Effector memory CD4-positive, alpha-beta T cell (primary cell): ENCODE measurements at places on chromosomes 7 and 10.

DNA sequence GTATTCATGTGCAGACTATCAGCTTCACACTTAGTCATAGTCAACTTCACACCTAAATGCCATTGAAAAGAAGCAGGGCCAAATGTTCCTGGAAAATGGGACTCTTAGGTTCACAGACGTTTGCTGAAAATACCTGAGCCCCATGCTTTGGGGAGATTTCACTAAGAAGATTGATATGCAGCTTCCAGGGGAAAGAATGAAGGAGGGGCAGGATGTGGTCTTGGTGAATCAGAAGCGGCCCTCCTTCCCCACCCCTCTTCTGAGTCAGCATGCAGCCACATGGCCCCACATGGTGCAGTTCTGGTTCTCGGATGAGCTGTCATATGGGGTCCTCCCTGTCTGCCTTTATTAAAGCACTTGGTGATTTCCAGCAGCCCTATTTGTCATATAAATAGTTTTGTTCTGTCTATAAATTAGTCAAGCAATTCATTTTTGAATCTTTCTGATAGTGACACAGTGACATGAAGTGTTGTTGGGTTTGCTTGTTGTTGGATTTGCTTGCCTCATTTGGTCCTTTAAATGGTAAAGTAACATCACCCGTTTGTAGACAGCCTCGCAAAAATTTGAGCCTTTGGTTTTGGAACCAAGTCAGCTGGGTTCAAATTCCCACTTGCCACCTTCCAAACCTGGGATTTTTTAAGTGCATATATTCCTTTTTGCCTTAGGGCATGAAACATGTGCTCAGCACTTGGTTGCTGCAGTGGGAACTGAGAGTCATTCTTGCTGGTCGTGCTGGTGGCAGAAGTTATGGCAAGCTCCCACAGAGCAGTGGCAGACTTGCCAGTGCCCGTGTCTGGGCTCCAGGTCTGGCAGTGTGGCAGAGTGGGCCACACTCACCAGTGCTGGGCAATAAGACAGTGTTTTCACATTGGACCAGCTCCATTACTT is 68.1 kb upstream of the CDK6 start:
- no peaks in the 10 kb centered on the region for H3K36me3 ChIP-seq
- DNase-seq = peak; percentile 65
- no peak overlapping the region for H3K27ac ChIP-seq
- H3K27me3 ChIP-seq = no peaks in the 10 kb centered on the region
- no peak overlapping the region for H3K4me3 ChIP-seq

GRCh38 chr7:105974471-105974870 is 11.4 kb downstream of the CDHR3 start:
- no peak overlapping the region for H3K27ac ChIP-seq
- H3K4me3 ChIP-seq = no peak overlapping the region

DNA sequence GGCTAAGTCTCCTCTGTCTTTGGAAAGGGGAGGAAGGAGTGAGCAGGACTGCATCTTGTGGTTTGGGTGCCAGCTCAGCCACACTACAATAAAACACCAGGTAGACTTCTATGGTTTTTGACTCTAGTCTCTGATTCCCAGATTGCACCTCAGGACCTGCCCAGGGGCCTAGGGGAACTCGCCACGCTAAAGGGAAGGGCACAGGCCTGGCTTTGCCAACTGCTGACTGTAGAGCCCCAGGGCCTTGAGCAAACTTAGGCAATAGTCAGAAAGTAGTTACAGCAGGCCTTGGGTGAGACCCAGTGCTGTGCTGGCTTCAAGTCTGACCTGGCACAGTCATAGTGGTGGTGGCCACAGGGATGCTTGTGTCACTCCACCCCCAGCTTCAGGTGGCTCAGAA is 24.2 kb upstream of the PRR15 start:
- H3K4me1 ChIP-seq = no peaks in the 10 kb centered on the region
- no peak overlapping the region for H3K27ac ChIP-seq
- H3K4me3 ChIP-seq = no peak overlapping the region
- H3K36me3 ChIP-seq = no peaks in the 10 kb centered on the region
- H3K27me3 ChIP-seq = no peaks in the 10 kb centered on the region

DNA sequence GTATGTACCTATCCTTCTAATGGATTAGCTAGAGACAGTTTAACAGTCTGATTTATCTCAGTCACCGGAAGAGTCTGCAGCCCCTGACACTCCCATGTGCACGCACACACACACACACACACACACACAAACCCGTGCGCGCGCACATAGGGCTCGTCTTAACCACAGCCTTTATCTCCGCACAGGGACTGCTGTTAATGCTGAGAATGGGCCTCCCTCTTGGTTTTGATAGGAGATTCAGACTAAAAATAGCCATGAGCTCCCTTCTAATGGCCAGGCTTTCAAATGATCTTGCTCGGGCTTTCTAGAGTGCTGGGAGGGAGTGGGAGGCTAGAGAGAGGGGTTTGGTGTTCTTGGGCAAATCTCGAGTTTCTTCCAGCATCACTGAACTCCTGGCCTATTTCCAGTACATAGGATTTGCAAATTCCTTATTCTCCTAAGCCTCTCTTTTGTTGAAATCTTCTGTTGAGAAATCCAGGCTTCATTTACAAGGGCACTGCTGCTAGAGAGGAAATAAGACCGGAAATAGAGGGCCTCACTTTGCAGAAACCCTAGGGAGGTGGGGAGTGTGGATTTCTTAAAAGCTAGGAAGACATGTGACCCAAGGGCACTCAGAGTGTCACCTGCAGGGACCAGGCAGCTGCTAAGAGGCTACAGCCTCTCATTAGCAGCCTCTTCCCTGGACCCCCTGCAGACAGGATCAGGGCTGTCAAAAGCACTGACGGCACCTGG is 2.4 kb downstream of the TMEM72 start:
- no peak for DNase-seq
- no peak overlapping the region for H3K27ac ChIP-seq
- H3K36me3 ChIP-seq = no peaks in the 10 kb centered on the region
- H3K4me1 ChIP-seq = peaks cover 10% of the 10 kb centered on the region

DNA sequence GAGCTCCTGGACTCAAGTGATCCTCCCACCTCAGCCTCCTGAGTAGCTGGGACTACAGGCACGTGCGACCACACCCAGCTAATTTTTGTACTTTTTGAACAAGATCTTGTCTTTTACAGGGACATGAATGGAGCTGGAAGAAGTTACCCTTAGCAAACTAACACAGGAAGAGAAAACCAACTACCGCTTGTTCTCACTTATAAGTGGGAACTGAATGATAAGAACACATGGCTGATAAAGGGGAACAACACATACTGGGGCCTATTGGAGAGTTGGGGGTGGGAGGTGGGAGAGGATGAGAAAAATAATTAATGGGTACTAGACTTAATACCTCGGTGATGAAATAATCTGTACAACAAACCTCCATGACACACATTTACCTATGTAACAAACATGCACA is 70.9 kb upstream of the INHBA start:
- no peak overlapping the region for H3K4me3 ChIP-seq
- H3K36me3 ChIP-seq = no peaks in the 10 kb centered on the region

DNA sequence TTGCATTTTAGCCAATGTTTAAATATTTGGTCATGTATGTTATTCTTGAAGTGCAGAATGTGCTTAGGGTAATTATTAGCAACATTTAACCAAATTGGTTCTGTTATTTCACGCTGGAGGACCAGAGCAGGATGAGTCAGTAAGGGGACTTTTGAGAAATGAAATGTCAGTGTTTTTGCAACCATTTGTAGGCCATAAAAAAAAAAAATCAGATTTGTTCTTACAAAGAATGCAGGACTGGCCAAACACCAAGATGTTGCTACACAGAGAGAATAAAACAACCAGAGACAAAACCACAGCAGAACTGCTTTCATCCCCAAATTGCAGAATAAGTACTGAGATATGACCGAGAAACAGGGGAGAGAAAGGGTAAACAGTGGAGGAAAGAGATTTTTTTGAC is 62.1 kb downstream of the TPST1 start:
- no peak overlapping the region for H3K4me3 ChIP-seq
- H3K4me1 ChIP-seq = no peaks in the 10 kb centered on the region
- H3K27me3 ChIP-seq = no peaks in the 10 kb centered on the region
- no peak overlapping the region for H3K27ac ChIP-seq
- no peak for DNase-seq
- H3K36me3 ChIP-seq = no peaks in the 10 kb centered on the region

DNA sequence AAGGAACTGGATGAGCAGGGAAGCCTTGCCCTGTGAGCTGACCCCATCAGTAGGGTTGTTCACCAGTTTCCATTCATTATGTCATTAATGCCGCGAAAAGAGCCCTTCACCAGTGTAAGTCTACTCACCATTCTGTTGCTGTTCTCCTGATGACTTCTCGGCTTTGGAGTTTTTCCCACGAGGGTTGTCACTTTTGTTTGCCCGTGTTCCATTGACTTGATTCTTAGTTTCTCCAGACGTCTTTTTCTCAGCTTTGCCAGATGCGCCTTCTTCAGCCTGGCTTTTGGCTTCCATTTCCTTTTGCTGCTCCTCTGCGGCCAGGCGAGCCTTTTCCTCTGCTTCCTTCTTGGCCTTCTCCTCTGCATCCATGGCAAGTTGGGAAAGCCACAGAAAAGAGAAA is 128.8 kb downstream of the PPP1R17 start:
- DNase-seq = no peak
- H3K27me3 ChIP-seq = no peaks in the 10 kb centered on the region
- no peaks in the 10 kb centered on the region for H3K36me3 ChIP-seq

- H3K4me1 ChIP-seq = no peaks in the 10 kb centered on the region
- H3K4me3 ChIP-seq = no peak overlapping the region
- H3K36me3 ChIP-seq = no peaks in the 10 kb centered on the region
- no peak overlapping the region for H3K27ac ChIP-seq
Observed at GRCh38 chr10:90289037-90289436, 568.8 kb downstream of the HTR7 start.

- H3K27me3 ChIP-seq = no peaks in the 10 kb centered on the region
- no peak for DNase-seq
- peak overlapping the region; percentile 83 for H3K27ac ChIP-seq
- peaks cover 76% of the 10 kb centered on the region for H3K4me1 ChIP-seq
- no peak overlapping the region for H3K4me3 ChIP-seq
Observed at GRCh38 chr10:110858297-110858934, 13.3 kb upstream of the PDCD4 start.

- no peaks in the 10 kb centered on the region for H3K4me1 ChIP-seq
- no peaks in the 10 kb centered on the region for H3K36me3 ChIP-seq
- DNase-seq = no peak
Observed at GRCh38 chr7:117888627-117889026, 15.4 kb upstream of the CTTNBP2 start.

- H3K4me1 ChIP-seq = no peaks in the 10 kb centered on the region
- H3K27me3 ChIP-seq = no peaks in the 10 kb centered on the region
- no peak for DNase-seq
- no peak overlapping the region for H3K27ac ChIP-seq
- no peaks in the 10 kb centered on the region for H3K36me3 ChIP-seq
Observed at GRCh38 chr10:15320118-15320517, 51.0 kb downstream of the FAM171A1 start.

- H3K4me3 ChIP-seq = peak overlapping the region; percentile 1
- no peaks in the 10 kb centered on the region for H3K27me3 ChIP-seq
- H3K27ac ChIP-seq = peak overlapping the region; percentile 76
Observed at GRCh38 chr10:110502851-110503301, 5.2 kb downstream of the DUSP5 start.

- H3K4me1 ChIP-seq = no peaks in the 10 kb centered on the region
- no peak overlapping the region for H3K4me3 ChIP-seq
- DNase-seq = no peak
- H3K27me3 ChIP-seq = no peaks in the 10 kb centered on the region
- H3K36me3 ChIP-seq = no peaks in the 10 kb centered on the region
Observed at GRCh38 chr10:52782554-52782953, 10.0 kb upstream of the MBL2 start.

- no peak for DNase-seq
- no peak overlapping the region for H3K4me3 ChIP-seq
- no peaks in the 10 kb centered on the region for H3K4me1 ChIP-seq
- no peaks in the 10 kb centered on the region for H3K27me3 ChIP-seq
Observed at GRCh38 chr10:27601503-27601902, 97.4 kb downstream of the RAB18 start.

DNA sequence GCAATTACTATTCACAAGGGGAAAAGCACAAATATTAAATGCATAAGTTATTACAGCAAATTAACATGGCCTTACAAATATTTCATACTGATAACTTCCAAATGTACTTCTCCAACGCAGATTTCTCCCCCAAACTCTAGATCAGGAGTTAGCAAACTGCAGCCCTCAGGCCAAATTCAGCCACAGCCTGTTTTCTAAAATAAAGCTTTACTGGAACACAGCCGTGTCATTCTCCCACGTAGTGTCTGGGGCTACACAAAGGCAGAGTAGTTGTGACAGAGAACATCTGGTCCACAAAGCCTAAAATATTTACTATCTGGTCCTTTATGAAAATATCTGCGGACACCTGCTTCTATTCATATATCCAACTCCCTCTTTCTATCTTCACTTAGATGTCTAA is 151.8 kb upstream of the AHR start:
- peaks cover 11% of the 10 kb centered on the region for H3K4me1 ChIP-seq
- H3K4me3 ChIP-seq = no peak overlapping the region
- DNase-seq = no peak
- H3K27ac ChIP-seq = no peak overlapping the region

GRCh38 chr10:64508029-64508661 is 986.9 kb downstream of the REEP3 start:
- no peaks in the 10 kb centered on the region for H3K36me3 ChIP-seq
- no peak for DNase-seq
- H3K4me3 ChIP-seq = no peak overlapping the region
- H3K4me1 ChIP-seq = no peaks in the 10 kb centered on the region
- no peak overlapping the region for H3K27ac ChIP-seq
- no peaks in the 10 kb centered on the region for H3K27me3 ChIP-seq

GRCh38 chr10:130984686-130985085 is 326.8 kb downstream of the TCERG1L start:
- H3K27me3 ChIP-seq = no peaks in the 10 kb centered on the region
- H3K4me3 ChIP-seq = no peak overlapping the region
- H3K36me3 ChIP-seq = no peaks in the 10 kb centered on the region
- no peaks in the 10 kb centered on the region for H3K4me1 ChIP-seq
- no peak for DNase-seq

DNA sequence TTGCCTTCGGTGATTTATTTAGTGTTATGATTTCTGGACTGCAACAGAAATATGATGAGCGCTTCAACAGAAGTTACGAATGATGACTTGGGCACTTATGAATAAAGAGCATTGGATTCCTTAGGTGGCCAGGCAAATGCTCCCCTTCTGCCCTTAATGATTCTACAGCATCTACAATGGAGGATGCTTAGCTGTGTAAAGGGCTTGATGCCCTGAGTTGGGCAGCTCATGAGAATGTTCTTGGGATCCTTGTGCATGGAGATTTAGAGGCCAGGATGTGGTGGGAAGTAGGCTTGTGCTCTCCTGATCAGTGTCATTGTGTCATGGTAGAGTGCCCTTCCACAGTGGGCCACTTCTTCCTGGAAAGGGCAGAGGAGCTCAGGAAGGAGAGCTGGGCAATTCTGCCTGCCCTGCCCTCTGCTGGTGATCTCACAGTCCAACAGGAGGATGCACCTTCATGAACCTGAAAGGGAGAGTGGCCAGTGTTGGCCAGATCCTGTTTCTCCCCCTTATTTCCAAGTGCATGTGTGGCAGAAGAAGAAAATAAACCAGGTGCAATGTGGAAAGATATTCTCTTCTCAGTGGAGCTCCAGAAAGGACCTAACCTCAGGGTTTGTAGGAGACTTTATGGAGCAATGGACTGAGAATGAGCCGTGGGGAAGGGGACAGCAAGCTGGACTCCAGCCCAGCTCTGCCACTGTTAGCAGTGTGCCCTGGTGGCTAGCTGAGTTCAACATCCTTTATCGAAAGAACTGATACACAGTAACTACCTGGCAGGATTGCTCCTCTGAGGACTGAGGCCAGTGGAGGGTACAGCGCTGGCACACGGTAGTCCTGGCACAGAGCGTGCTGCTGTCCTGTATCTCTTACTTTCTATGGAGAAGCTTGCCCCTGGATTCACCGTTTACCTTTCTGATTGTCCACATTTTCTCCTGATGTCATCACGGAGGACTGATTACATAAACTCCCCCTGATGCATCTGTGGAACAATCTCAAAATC is 182.9 kb downstream of the BMPER start:
- H3K4me3 ChIP-seq = no peak overlapping the region
- no peaks in the 10 kb centered on the region for H3K4me1 ChIP-seq
- no peak for DNase-seq
- H3K36me3 ChIP-seq = no peaks in the 10 kb centered on the region
- no peaks in the 10 kb centered on the region for H3K27me3 ChIP-seq
- H3K27ac ChIP-seq = no peak overlapping the region
